ENCODE measurements at places on chromosomes 11 and 22. TPM values are rescaled to one million over a fixed set of nuclear protein-coding genes. Genes with fewer than 3 reads are reported as not detected.

BTBD18 gene
- total RNA-seq: not detected

MICAL3 gene
- total RNA-seq: 84.5 TPM

GGT1 gene
- total RNA-seq: 1.4 TPM

DNA sequence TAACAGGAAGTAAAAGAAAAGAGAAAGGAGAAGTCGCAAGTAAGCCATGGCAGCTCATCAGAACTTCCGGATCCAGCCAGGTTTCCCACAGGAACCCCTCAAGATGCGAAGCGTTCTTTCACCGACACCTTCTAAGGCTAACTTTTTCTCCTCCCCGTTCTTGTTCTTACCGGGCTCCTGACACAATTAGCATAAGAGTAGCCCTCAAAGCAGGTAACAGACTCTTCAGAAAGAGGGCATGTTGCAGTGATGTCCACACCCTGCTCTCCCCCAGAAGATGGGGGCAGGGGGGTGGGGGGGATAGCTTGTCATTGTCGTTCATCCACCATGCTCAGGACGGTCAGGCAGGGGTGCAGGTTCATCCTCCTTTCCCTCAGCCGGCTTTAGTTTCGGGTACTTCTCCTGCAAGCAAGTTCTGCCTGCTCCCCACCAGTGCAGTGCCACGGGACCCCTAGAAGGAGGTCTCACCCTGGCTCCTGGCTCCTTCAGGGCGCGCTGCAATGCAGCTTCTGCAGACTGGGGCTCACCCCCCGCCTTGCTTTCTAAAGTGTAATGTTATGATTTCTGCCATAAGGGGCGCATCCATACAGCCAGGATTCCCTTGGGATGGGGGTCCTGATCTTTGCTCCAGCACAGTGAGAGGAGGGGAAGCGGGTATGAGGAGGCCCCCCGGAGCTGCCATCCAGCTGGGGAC is 2.3 kb downstream of the OPCML start:
- no peak overlapping the region for H3K27ac ChIP-seq
- no peak for DNase-seq
- H3K36me3 ChIP-seq: no peaks in the 10 kb centered on the region
- H3K4me1 ChIP-seq: peaks cover 32% of the 10 kb centered on the region
- no peak overlapping the region for H3K4me3 ChIP-seq

GRCh38 chr11:1161410-1162137 is 3.8 kb downstream of the MUC5AC start:
- DNase-seq: no peak
- H3K27ac ChIP-seq: no peak overlapping the region
- no peaks in the 10 kb centered on the region for H3K4me1 ChIP-seq

GRCh38 chr11:109745996-109746625 is 324.1 kb downstream of the C11orf87 start:
- H3K36me3 ChIP-seq: no peaks in the 10 kb centered on the region
- peaks cover 6% of the 10 kb centered on the region for H3K4me1 ChIP-seq
- no peak for DNase-seq
- no peak overlapping the region for H3K4me3 ChIP-seq
- H3K27me3 ChIP-seq: no peaks in the 10 kb centered on the region

Measured in neural crest cell (in vitro differentiated cells).